ENCODE measurements at places on chromosomes 4 and X.

DNA sequence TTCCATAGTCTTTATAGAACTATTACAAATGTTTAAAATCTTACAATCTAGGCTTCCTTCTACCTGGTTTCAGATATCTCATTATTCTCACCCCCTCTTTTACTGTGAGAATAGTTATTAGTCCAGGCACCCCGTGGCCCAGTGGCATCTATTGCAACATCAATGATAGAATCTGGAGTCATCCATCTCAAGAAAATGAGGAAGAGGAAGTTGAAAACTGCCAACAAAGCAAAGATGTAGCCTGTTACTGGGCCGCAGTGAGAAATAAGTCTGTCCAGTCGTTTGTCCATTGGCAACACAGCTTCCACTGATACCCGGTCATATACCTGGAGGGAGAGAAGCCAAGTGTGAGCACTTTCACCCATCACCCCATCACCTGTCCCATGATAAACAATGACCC, 6.0 kb upstream of the ASB11 start:
- no peak for DNase-seq

GRCh38 chr4:170888660-170889059, 798.9 kb upstream of the AADAT start:
- no peak for DNase-seq

DNA sequence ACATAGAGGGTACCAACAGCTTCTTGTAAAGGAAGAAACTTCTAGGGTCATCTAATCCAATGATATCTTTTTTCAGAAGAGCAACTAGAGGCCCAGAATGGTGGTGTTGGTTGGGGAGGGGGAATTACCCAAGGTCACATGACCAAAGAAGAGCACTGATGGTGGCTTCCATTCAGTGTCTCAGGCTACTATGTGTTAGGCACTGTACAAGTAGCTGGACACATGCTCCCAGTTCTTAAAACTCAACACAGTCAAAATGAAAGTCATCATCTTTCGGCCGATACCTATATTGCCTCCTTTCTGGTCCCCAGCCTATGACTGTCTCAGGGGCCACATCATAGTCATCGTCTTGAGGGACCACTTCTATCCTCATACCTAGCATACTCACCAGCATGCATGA, 88.1 kb downstream of the ARHGAP6 start:
- DNase-seq: no peak

- DNase-seq: no peak
These were observed 146.0 kb downstream of the STIM2 start for GRCh38 chr4:27006646-27007045.

DNA sequence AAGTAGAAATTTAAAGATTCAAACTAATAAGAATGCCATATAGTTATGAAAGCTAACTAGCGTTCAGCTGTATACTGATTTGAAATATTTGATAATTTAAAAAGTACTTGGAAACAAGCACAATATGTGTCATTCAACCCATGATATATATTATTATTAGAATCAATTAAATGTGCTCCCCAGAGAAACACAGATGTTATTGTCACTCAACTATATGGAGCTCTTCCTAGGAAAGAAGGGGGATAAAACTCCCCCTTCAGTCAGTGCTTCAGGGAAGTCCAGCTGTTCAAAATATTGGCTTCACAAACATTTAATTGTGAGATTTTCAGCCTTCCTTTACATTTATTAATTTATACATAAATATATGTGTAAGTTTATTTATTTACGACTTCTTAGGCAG, 135.9 kb downstream of the SLC4A4 start:
- no peak for DNase-seq

- DNase-seq: no peak
These were observed 85.4 kb downstream of the SH3RF1 start for GRCh38 chr4:169185133-169185956.

DNA sequence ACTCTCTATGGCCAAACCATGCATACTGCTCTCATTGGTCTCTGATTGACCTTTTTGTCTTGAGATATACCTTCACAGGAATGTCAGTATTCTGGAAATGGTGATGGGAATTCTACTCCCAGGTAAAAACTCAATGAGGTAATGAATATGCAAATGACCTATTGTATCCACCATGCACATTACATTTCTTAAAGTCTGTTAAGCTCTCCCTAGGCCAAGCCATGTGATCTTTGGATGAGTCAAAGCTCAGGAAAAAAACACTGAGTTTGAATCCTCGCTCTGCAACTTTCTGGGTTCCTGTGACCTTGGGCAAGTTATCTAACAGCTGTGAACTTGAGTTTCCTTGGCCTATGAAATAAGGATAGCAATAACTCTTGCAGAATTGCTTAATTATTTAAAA, 175.4 kb downstream of the PPP1R2C start:
- no peak for DNase-seq

DNA sequence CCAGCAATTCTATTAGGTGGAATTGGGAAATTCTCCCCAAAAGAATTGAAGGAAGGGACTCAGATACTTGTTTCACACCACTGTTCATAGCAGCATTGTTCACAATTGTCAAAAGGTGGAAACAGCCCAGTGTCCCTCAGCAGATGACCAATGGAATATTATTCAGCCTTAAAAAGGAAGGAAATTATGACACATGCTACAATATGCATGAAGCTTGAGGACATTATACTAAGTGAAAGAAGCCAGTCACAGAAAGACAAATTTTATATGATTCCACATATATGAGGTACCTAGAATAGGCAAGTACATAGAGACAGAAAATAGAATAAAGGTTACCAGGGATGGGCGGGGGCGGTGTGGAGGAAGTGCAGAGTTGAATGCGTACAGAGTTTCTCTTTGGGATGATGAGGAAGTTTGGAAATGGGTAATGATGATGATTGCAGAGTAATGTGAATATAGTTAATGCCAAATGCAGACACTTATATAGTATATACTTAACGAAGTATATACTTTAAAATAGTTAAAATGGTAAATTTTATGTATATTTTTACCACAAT, 29.6 kb downstream of the DOCK11 start:
- no peak for DNase-seq

GRCh38 chr4:109574931-109575804, 15.1 kb downstream of the MCUB start:
- no peak for DNase-seq

GRCh38 chrX:46913667-46914066, 1.4 kb downstream of the JADE3 start:
- DNase-seq: no peak

- no peak for DNase-seq
These were observed 124.1 kb upstream of the IGFBP7 start for GRCh38 chr4:57234252-57234775.

GRCh38 chrX:140918398-140919038, 83.9 kb upstream of the SPANXB1 start:
- no peak for DNase-seq

GRCh38 chr4:77742054-77742453, 77.1 kb downstream of the CNOT6L start:
- no peak for DNase-seq

GRCh38 chr4:56128213-56128612, 179.5 kb downstream of the CEP135 start:
- DNase-seq: no peak

DNA sequence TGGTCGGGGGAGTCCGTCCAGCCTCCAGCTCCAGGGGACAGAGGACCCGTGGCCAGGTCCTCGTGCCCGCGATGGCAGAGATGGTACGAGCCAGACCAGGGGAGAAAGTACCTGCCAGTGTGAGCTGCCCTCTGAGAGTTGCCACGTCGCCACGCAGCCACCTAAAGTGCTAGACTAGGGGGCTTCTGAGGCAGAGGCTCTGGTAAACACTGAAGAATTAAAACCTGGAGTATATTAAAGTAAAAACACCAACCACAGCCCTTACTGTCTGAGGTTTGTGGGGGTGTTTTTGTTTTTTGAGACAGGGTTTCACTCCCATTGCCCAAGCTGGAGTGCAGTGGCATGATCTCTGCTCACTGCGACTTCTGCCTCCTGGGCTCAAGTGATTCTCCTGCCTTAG, 60.1 kb upstream of the SORCS2 start:
- no peak for DNase-seq

DNA sequence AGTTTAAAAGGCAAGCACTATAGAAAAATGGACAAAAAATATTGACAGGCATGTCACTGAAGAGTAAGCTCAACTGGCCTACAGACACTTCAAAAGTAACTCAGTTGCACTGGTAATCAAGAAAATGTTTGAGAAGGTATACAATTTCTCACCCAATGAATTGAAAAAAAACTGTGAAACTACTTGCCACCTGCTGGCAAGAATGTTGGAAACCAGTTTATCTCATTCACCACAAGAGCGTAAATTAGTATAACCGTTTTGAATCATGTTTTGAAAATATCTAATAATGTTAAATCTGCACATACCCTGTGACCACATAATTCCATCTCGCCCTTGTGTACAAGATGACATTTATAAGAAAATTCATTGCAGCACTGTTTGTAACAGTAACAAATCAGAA, 31.7 kb downstream of the TXK start:
- no peak for DNase-seq

GRCh38 chrX:134898440-134898839, 92.4 kb upstream of the SMIM10 start:
- no peak for DNase-seq

DNA sequence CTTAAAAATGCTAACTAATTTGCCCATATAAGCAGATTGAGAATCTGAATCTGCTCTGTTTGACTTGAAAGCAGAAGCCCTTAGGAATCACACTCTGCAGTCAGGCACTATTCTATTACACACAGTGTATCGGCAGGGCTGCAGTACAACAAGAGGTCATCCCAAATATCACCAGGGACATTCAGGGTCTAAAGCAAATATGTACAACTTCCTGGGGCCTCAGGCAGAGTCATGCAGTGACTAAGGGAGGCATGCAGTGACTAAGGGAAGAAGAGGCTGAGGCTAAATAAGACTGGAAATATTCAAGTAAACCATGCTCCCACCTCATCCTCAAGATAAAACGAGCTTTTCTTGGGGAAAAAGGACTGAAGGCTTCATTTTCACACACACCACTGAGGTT, 20.9 kb downstream of the MAPK10 start:
- no peak for DNase-seq

DNA sequence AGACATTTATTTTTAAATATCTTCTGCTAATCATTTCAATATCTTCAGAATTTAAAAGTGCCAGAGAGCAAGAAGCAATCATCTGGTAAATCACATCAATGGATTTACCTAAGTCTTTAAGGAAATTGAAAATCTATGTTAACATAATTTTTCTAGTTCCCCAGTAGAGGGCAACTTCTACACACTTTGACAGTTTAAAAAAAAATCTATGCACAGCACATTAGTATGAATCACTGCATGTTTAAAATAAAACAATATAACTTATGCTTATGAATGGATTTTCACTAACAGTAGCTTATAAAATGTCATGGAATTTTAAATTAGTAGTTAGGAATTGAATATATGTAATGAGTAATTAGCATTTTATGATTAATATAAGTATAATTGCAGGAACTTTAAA, 126.5 kb downstream of the REELD1 start:
- DNase-seq: no peak

DNA sequence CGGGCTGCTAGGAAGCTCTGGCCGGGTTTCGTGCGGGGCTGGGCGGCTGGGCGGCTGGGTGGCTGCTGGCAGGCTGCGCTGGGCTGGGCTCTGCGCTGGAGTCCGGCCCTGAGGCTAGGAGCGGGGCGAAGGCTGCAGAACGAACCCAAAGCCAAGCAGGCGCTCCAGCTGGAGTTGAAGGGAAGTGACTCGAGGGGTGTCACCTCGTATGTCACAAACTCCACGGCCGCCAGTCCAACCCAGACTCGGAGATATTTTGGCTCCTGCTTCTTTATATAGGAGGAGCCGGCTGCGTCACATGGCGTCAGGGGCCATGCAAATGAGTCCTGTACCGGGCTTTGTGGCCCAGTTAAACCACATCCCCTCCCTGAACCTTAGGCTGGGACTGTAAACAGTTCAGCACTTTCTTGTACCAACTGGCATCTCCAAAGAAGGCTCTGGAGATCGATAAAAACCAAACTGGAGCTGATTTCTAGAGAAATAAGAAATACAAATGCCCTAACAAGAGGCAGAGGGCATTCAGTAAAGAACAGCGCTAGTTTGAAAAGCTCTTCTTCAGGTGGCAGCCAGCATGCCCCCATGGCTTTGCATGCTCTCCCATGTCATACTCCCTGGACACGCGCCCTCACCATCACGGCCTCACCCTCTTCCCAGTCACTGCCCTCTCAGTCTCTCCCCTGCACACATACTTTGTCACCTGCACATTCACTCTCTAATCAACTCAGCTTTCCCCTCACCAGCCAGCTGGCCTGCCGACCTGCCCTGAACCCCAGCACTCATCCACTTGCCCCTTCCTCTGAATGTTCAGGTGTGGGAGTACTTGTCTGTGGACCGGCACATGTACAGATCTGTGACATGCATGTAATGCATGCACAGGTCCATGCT, 58.5 kb downstream of the TSC22D3 start:
- DNase-seq: peak; percentile 71

DNA sequence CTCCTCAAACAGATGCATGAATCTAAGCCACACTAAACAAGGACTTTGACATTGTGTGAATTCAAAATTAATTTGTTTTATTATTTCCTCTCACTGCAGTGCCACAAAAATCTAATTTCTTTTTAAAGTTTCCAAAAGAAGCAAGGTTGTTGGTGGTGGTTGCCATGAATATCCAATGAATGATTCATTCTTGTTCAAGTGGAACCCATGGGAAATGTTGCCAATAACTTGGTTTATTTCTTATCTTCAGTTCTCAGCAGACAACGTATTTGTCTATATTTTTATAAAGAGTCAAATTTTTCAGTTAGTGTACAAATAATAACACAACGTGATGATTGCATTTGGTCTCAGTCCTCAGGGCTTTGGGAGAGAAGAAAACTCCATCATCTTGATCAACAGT, 309.4 kb upstream of the NOCT start:
- DNase-seq: no peak

DNA sequence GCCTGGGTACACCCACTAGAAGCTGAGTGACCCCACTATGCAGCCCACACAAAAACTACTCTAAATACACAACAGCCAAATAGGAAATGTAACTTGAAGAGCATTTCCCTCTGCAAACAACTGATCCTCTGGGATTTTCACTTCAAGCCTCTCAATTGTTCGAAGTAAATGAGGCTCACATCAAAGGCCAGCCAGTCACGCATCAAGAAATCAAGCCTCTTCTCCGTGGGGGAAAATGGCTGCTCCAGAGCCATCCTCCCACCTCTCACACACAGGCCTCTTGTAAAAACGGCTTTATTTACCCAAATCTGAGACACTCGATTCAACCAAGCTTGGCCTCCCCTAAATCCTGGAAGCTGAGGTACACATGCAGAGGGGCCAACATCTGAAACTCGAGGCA, 14.3 kb downstream of the PCDH19 start:
- DNase-seq: no peak

- no peak for DNase-seq
These were observed 667.4 kb upstream of the NDST4 start for GRCh38 chr4:115780835-115781234.

GRCh38 chr4:166318810-166319525, 445.9 kb downstream of the TLL1 start:
- DNase-seq: no peak

- DNase-seq: no peak
These were observed 100.3 kb downstream of the TENM3 start for GRCh38 chr4:182343453-182343852.

DNA sequence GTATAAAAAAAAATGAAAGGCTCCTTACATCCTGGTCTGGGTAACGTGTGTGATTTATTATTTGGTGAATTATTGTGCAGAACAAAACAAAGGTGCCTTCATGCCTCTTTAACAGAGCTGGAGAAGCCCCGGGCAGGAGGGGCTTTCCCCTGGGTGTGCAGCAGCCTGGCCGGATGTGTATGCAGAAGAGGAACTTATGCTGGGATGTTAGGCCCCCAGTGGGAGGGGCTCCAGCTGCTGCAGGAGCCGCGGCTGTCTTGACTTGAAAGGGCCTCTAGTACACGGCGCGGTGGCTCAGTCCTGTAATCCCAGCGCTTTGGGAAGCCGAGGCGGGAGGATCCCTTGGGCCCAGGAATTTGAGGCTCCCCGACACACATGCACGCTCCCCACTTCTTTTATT, 16.0 kb downstream of the CCNQ start:
- DNase-seq: no peak

Data from stimulated activated CD8-positive, alpha-beta memory T cell treated with anti-CD3 and anti-CD28 coated beads, Interleukin-7, amount 100 ng/mL, for 1 hour (primary cell).